Effector CD8-positive, alpha-beta T cell (primary cell): ENCODE measurements at places on chromosomes 2 and 18.

- no peak for DNase-seq
Measured at GRCh38 chr2:85264471-85264870, 63.3 kb downstream of the TGOLN2 start.

GRCh38 chr2:233124421-233125080 lies 64.4 kb downstream of the INPP5D start:
- no peak for DNase-seq

GRCh38 chr2:217520356-217521010 lies 482.3 kb downstream of the TNS1 start:
- no peak for DNase-seq

DNA sequence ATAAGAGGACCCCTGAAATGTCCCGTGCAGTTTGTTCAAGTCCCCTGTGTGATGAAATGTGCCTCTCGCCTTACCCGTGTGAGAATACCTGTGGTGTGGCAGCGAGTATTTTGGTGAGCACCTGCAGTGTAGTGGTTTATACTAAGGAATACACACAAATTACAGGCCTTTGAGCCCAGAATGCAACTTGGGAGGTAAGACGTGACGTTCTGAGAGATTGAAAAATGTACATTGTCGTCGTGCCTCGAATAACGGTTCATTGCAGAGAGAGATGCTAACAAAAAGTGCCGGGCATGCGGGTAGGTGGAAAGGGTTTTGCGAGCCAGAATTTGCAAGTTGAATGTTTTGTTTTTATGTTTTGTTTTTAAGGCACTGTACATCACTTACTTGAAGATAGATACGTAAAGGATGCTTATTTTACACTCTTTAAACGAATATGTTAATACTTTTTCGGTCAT lies 867 bp downstream of the RBBP8 start:
- no peak for DNase-seq

DNA sequence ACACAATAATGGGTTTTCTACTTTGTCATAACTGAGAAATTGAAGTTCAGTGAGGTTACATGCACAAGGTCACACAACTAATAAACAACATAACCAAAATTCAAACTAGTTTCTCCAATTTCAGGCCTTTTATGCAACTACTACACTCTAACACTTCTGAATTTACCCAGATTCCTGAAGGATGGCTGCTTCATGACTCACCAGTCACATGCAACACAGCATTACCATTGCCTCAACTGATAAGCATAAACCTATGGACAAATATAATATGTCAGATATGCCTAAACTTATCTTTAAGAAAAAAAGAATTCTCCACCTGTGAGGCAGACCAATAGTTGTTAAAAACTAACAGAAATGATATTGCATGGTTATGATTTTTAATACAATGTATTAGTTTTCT lies 586.5 kb upstream of the SLC8A1 start:
- DNase-seq = no peak

DNA sequence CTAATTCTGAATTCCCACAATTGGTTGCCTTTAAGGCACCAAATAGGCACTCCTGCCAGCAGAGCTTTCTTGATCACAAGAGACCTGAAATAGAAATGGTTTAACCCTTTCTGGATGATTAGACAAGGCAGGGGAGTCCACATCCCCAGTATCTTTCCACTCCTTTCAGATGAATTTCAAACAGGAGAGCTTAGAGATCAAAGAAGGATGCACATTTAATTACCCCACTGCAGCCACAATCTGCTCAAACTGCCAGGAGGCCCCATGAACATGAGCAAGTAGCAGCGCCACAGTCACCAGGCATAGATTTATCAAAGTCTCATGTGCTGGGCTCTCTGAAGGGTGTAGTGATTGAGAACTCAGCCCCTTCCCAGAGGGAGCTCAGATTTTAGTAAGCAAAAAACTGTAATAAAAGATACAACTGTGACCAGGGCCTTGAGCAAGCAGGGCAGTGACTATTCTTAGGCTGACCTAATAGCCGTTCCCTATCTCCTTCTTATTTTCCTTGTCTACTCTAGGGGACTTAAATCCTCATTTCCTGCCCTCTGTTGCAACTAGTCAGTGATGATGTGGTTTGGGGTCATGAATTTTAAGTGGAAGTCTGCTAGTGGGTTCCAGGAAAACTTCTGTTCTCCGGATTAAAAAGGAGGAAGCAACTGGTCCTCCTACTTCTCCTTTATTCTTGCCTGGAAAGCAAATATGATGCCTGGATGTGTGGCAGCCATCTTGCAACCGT lies 53.7 kb downstream of the SLC4A3 start:
- DNase-seq = no peak

DNA sequence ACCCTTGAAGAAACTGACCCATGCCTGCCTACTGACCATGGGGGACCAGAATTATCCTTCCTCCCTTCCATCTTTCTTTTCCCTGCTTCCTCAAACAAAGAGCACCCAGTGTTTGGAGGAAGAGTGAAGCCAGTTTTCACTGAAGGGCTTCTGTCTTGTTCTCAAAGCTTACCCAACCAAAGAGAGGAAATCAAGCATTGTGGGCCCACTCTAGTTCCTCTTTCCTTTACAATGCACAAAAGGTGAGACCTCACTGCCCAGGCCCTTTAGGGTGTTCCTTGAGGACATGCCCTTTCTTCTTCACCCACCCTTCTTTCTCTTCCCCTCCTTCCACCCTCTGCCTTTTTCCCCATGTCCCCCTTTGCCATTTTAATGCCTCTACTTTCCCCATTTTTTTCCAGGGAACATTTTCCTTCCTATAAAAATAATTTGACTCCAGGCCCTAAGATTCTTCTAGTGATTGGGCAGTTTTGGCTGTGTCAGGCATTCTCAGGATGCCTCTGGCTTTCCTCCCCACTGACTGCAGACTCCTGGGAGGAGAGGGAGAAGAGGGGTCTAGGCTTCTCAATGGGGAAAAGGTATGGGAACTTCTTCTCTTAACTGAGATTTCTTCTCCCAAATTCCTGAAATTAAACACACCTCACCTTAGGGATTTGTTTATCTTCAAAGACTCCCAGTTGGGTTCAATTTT lies 126.6 kb upstream of the RMDN2 start:
- no peak for DNase-seq

DNA sequence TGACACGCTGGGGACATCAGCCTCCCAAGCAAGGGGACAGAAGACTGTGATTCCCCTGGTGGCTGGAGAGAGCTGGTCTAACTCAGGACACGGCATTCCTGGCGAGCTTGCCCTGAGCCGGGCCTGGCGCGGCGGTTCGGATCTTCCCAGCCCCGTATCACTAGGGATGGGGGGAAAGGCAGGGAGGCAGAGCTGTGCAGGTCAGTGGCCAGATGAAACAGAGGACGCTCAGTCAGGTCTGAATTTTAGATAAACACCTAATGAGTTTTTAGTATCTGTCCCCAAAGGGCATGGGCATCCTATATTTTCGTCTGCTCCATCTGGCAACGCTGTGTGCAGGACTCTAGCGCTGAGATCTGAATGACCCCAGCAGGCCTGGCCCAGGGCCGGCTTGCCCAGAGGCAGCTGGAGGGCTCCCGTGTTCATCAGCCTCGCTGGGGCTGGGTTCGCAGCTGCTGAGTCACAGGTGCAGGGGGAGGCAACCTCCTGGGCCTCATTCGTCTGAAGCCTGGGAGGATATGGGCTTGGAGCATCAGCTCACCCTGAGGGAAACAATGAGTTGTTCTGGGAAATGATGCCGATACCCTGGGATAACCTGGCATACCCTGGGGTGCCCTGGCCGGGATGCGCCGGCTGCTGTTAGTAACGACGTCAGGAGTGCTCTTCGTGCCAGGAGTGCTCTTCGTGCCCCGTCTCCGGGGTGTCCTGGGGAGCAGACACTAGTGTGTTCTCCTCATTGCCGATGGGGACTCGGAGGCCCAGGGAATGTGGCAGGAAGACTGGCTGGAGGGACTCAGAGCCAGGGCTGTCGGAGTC lies 48.1 kb upstream of the HPCAL1 start:
- DNase-seq = no peak

DNA sequence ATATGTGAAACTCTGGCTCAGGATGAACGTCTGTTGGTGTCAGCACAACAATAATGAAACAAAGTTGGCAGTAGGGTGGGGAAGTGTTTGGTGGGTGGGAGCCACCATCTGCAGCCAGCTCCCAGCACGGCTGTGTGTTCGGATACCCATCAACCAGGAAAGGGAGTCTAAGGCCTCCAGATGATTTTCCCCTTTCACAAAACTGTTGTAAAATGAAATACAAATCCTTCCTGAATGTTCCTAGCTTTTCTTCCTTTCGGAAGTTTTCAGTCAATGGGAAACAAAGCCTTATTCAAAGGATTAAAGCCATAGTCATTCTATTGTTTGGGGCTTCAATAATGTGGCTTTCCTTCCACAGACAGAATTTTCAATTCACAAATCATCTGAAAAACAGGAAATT lies 14.5 kb upstream of the DARS1 start:
- no peak for DNase-seq

DNA sequence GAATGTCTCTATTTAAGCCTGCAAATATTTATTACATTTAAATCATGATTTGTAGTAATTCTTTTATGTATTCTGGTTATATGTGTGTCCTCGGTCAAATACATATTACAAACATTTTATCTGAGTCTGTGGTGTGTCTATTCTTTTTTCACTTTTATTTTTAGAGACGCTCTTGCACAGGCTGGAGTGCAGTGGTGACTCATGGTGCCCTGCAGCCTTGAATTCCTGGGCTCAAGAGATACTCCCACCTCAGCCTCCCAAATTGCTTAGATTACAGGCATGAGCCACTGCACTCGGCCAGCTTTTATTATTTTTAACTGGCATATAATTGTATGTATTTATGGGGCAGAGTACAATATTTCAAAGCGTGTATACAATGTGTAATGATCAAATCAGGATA lies 47.5 kb downstream of the ARID5A start:
- DNase-seq = no peak

- no peak for DNase-seq
Measured at GRCh38 chr18:73793386-73793785, 354.2 kb downstream of the FBXO15 start.

GRCh38 chr2:169363560-169364150 lies 1.3 kb upstream of the LRP2 start:
- no peak for DNase-seq

DNA sequence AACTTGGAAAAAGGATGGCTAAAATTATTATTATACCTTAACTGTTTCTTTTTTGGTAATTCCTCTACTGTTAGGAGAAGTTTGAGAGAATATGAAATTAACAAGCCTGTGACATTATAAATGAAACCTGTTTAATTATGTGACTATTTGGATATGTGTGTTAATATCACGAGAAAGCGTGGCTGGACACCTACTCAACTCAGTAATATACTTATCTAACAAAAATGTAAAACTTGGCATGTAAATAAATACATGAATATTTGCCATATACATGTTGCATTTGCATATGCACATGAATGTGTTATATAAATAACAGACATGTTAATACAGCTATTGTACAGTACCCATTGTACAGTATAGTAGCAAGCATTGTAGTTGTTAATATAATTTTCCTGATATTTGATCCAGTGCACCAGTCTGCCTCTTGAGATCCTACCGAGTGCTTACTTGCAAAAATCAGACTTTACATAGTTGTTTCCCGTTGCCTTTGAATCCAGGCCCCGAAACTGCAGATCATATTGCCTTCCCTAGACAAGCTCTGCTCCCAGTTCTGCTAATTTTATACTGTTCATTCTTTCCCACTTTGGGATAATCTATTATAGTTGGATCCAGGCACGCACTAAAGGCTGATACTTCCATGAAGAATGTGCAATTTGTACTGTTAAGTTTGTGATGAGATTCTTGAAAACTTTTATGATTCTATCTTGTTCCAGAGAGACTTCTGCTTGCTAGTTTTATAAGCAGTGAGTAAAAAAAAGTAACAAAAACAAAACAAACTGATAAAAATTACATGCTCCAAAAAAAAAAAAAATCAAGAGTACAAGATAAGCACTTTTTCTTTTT lies 395.6 kb downstream of the ARHGAP15 start:
- no peak for DNase-seq

GRCh38 chr2:32572030-32572429 lies 55.8 kb upstream of the TTC27 start:
- DNase-seq = no peak

DNA sequence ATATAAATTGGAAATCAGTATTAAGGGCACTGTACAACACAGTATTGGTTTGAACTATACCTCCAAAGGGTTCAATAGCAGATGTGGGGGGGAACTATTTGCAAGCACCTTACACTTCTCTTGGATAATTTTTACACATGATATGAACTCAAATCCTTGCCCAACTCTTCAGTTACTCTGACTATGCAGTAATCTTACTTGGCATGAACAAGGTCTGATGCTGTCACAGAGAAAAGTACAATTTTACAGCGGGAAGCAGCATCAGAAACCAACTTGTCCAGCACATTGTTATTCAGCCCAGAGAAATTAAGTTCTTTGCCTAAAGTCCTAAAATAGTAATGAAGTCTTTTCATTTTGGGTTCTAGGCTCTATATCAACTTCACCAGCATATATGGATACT lies 98.2 kb downstream of the ZNF521 start:
- DNase-seq = no peak

GRCh38 chr2:217900010-217900779 lies 102.6 kb downstream of the TNS1 start:
- no peak for DNase-seq
